Prostate gland (tissue), 2 donors: ENCODE measurements at places on chromosomes 4 and X. TPM values are rescaled to one million over a fixed set of nuclear protein-coding genes. Genes with fewer than 3 reads are reported as not detected.

BANK1 gene
- 3.3 TPM for total RNA-seq

PFKFB1 gene
- 1.0 TPM for total RNA-seq

TMEM271 gene
- 0.91 TPM for total RNA-seq

- no peak overlapping the region for H3K27ac ChIP-seq
- no peaks in the 10 kb centered on the region for H3K36me3 ChIP-seq
- H3K27me3 ChIP-seq: no peaks in the 10 kb centered on the region
- no peaks in the 10 kb centered on the region for H3K4me1 ChIP-seq
Measured at GRCh38 chr4:19224820-19225219, 1026.9 kb upstream of the SLIT2 start.

DNA sequence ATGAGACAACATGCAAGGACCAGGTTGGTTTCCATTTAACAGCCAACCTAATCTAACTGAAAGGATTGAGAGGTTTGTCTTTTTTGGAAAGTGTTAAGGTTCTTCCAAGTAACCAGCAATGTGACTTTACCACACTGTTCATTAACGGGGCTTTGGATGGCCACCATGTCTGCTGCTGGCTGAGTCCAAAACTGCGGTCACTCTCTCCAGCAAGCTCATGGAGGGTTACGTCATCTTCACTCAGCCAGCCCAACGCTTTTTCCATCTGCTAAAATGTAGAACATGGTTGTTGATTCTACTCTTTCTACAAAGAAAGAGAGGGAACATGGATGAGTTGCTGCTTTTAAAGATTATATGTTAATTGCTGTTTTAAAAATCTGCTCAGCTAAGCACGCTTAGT is 11.0 kb downstream of the PKD2 start:
- H3K27ac ChIP-seq: peak overlapping the region; percentile 64
- no peak overlapping the region for H3K4me3 ChIP-seq
- H3K36me3 ChIP-seq: no peaks in the 10 kb centered on the region
- H3K27me3 ChIP-seq: no peaks in the 10 kb centered on the region
- DNase-seq: no peak

GRCh38 chrX:4320436-4320947 is 607.0 kb upstream of the PRKX start:
- no peak for DNase-seq
- no peaks in the 10 kb centered on the region for H3K36me3 ChIP-seq
- H3K4me3 ChIP-seq: no peak overlapping the region

DNA sequence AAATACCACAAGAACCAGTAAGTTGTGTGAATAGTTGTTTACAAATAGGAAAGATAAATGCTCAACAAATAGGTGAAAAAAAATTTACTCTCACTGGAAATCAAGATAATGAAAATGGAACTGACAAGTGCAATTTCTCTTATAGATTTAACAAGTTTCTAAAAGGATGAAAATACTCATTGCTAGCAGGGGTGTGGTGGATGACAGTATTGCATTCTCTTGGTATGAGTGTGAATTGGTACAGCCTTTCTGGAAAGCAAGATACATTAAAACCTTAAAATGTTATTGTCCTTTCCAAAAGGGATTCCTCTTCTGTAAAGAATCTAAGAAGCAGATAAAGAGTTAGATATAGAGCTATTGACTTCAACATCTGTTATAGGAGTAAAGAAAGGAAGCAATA is 240.0 kb upstream of the RPS6KA3 start:
- H3K27me3 ChIP-seq: no peaks in the 10 kb centered on the region
- no peak overlapping the region for H3K4me3 ChIP-seq
- H3K27ac ChIP-seq: no peak overlapping the region
- H3K4me1 ChIP-seq: no peaks in the 10 kb centered on the region

DNA sequence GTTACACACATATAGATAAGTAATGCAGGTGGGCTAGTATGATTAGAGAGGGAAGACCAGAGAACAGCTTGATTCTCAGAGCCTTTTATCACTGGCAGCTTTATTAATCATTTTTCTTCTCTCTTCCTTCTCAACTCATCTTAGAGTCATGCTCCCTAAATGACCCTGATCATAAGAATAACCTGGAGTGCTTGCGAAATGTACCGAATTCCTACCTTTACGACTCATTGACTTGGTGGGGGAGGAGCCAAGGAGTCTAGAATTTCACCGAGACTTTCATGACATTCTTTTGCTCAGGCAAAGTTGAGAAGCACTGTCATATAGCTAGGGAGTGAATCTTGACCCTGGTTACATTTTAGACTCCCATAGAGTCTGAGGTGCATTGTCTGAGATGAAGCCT is 298.9 kb upstream of the PUDP start:
- H3K27ac ChIP-seq: no peak overlapping the region
- no peak for DNase-seq
- no peaks in the 10 kb centered on the region for H3K36me3 ChIP-seq
- no peaks in the 10 kb centered on the region for H3K27me3 ChIP-seq
- H3K4me3 ChIP-seq: no peak overlapping the region
- no peaks in the 10 kb centered on the region for H3K4me1 ChIP-seq

GRCh38 chrX:3440981-3441380 is 94.5 kb upstream of the MXRA5 start:
- no peaks in the 10 kb centered on the region for H3K36me3 ChIP-seq
- H3K27me3 ChIP-seq: no peaks in the 10 kb centered on the region
- no peak for DNase-seq
- H3K4me1 ChIP-seq: no peaks in the 10 kb centered on the region
- no peak overlapping the region for H3K27ac ChIP-seq
- no peak overlapping the region for H3K4me3 ChIP-seq

DNA sequence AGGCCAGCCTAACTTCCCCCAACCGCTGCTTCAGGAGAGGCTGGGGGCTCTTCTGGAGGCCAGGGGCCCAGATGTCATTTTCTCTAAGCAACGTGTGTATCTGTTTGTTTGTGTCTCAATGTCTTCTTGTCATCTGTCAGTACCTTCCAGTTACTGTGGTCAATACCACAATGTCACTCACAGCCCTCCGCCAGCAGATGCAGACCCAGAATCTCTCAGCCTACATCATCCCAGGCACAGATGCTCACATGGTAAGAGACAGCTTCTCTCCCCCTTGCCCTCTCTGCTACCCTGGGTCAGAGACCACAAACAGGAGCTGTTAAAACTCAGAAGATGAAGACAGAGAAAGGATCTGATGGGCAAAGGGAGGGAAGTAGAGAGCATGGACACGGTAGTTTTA is 5.0 kb downstream of the XPNPEP2 start:
- H3K4me1 ChIP-seq: no peaks in the 10 kb centered on the region
- H3K4me3 ChIP-seq: no peak overlapping the region
- no peak for DNase-seq

DNA sequence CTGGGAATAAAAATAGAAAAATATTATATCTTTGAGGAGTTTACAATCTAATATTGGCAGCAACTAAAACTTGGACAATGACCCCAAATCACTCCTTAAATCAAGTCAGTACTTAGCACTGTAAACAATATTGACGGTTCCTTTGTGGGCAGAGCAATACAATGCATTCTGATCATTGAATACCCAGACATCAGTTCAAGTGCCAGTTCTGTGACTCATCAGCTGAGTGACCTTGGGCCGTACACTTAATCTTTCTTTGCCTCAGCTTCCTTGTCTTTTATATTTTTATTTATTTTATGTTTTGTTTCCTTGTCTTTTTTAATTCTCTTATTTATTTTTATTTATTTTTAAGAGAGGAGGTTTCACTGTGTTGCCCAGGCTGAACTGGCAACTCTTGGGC is 112.2 kb upstream of the ANXA3 start:
- no peaks in the 10 kb centered on the region for H3K27me3 ChIP-seq

- no peaks in the 10 kb centered on the region for H3K27me3 ChIP-seq
- H3K4me3 ChIP-seq: no peak overlapping the region
- H3K36me3 ChIP-seq: no peaks in the 10 kb centered on the region
- no peak overlapping the region for H3K27ac ChIP-seq
- no peak for DNase-seq
Measured at GRCh38 chrX:133922390-133922771, 63.0 kb downstream of the GPC3 start.

GRCh38 chr4:91965166-91965565 is 338.6 kb upstream of the GRID2 start:
- H3K27ac ChIP-seq: no peak overlapping the region
- no peaks in the 10 kb centered on the region for H3K27me3 ChIP-seq
- H3K36me3 ChIP-seq: no peaks in the 10 kb centered on the region
- DNase-seq: no peak

DNA sequence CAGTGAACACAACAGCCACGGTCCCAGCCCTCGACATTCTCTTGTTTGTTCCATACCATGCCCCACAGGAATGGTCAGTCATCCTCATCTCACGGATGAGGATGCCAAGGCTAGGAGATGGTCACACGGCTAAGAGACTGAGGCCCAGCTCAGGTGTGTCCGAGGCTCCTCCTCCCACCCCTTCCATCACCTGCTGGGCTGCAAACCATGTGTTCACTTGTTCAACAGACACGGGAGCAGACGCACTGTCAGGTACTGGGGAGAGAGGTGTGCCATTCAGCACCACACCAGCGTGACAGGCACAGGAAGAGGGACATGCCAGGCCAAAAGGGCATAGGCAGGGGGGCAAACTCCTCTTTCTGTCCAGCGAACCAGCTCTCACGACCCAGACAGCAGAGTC is 45.9 kb downstream of the ABLIM2 start:
- no peak for DNase-seq
- H3K27ac ChIP-seq: no peak overlapping the region
- H3K4me3 ChIP-seq: no peak overlapping the region

GRCh38 chr4:184328022-184328736 is 110.5 kb upstream of the ENPP6 start:
- H3K4me3 ChIP-seq: no peak overlapping the region
- H3K27me3 ChIP-seq: no peaks in the 10 kb centered on the region
- H3K27ac ChIP-seq: peak overlapping the region; percentile 79
- DNase-seq: peak; percentile 77
